ENCODE measurements at places on chromosomes 2 and 18.

- DNase-seq: no peak
Measured at GRCh38 chr2:225207043-225207442, 164.8 kb upstream of the DOCK10 start.

DNA sequence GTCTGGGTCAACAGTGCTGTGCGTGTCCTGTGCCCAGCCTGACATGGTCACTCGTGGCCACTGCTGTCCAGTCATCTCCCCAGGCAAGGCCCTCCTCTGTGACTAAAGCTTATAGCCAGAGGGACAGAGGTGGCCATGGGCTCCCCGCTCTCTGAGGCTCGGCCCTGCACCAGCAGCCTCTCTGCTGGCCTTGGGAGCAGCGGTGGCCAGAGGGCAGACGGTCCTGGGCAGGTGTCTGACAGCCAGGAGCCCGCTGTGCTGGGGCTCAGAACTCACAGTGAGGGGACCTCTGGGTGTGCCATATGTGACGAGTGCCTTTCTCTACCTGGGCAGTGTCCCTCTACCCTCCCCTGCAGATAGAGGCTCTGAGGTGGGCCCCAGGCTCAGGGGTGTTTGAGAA lies 98.7 kb downstream of the FAM210A start:
- DNase-seq: no peak

GRCh38 chr18:72866901-72867745 lies 664 bp downstream of the NETO1 start:
- DNase-seq: no peak

GRCh38 chr18:32582455-32582854 lies 111.8 kb upstream of the GAREM1 start:
- no peak for DNase-seq

- no peak for DNase-seq
Measured at GRCh38 chr18:75160364-75160763, 48.6 kb downstream of the PTGR3 start.

GRCh38 chr2:222609381-222609780 lies 46.5 kb downstream of the FARSB start:
- no peak for DNase-seq

DNA sequence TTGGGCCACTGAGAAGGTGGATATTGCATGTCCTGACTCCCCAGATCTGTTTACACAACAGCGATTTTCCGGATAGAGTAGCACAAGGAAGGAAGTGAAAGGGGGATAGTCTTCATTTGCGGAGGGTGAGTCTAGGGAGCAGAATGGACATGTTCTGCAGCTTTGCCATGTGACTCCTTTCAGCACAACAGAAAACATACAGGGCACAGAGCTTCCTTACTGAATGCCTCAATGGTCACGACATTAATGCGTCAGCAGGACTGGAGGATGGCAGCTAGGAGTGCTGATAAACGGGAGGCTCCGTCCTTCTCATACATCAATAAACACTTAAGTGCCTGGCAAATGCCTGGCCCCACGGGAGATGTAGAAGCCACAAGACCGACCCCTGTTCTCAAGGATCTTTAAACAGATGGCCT lies 163.0 kb downstream of the FAM210A start:
- DNase-seq: no peak

DNA sequence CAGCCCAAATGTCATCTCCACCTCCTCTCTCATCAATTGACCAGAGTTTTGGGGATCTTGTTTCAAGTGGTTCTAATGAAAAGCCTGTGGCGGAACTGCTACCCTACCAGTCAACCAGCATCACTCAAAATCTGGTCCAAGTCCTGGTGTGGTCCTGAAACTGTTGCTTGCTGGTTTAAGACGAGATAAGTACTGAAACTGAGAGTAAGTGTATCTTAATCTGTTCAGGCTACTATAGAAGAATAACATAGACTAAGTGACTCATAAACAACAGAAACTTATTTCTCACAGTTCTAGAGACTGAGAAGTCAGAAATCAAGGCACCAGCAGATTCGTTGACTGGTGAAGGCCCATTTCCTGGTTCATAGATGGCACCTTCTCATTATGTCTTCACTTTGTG lies 879 bp upstream of the GALNT5 start:
- no peak for DNase-seq

Measured in stimulated activated CD8-positive, alpha-beta memory T cell treated with anti-CD3 and anti-CD28 coated beads, Interleukin-7, amount 100 ng/mL, for 1 hour (primary cell).